ENCODE measurements at places on chromosomes 6 and 20. TPM values are rescaled to one million over a fixed set of nuclear protein-coding genes. Genes with fewer than 3 reads are reported as not detected.

DNA sequence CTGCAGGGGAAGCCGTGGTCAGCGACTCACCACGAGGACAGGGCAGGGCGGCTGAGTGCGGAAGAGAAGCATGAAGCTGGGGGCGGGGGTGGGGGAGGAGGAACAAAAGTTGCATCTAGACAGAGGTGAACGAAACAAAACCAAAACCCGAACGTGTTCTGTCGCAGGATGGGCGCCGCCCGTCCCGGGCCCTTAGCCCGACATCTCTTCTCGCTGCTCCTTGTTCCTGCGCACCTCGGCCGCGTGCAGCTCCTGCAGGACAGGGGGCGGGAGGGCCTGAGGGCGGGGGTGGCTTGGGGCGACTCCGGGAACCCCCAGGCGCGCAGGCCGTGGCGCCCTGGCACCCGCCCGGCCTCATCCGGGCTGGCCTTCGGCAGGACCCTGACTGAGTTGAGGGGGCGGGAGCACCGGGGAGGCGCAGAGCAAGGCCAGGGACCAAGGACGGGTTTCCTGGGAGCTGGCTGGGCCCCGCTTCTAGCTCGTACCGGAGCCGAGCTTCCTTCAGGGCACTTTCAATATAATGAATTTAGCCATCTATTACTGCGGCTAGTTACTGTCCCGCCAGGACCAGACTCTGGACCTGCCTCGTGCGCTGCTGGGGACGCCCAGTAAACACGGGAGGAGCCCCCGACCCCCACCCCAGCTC is 12.0 kb downstream of the STMN3 start:
- no peak for DNase-seq

Gene CLPSL2
- not detected for polyA plus RNA-seq

GRCh38 chr6:40163924-40164323 is 229.7 kb upstream of the MOCS1 start:
- no peak for DNase-seq

Gene NUS1
- polyA plus RNA-seq, result 16.6 TPM

DNA sequence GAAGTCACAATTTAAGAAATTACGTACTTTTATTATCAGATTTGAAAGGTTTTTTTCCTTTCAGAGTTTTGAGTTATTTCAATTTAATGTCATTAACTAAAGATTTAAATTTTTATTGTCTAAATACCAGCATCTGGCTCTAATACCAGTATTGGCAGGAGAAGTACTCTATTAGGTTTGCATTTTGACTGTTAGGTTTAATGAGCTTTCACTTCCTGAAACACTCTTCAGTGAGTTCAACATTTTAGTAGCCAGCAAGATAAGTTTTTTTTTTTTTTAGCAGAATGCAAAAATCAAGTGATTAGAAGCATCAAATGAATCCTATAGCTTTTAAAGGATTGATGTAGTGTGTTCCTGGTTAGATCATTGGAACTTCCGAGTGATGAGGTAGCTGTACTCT is 34.0 kb upstream of the SCGN start:
- no peak for DNase-seq

GRCh38 chr6:151291722-151292059 is 51.9 kb downstream of the AKAP12 start:
- DNase-seq, result no peak

GRCh38 chr6:160014869-160015182 is 45.9 kb downstream of the IGF2R start:
- no peak for DNase-seq

Measured in muscle of arm (tissue), 14 donors.